ENCODE measurements at places on chromosomes 2 and 18. TPM values are rescaled to one million over a fixed set of nuclear protein-coding genes. Genes with fewer than 3 reads are reported as not detected.

Gene RGPD6
- total RNA-seq = 44.2 TPM

Gene PLCD4
- 2.9 TPM for total RNA-seq

Gene TRMT61B
- total RNA-seq = 8.1 TPM

Gene C2orf80
- not detected for total RNA-seq

Gene IL36B
- not detected for total RNA-seq

Gene ZNF804A
- total RNA-seq = 0.33 TPM

Gene ANKRD29
- 5.2 TPM for total RNA-seq

Gene CASP10
- 45.1 TPM for total RNA-seq

Gene TLX2
- total RNA-seq = not detected

Gene MATN3
- 1.4 TPM for total RNA-seq

Gene ADCY3
- total RNA-seq = 18.0 TPM

Gene SGO2
- 6.2 TPM for total RNA-seq

Gene RAD51AP2
- not detected for total RNA-seq
